ENCODE measurements at places on chromosomes 2 and 18. TPM values are rescaled to one million over a fixed set of nuclear protein-coding genes. Genes with fewer than 3 reads are reported as not detected.

Gene CNDP1
- total RNA-seq, result not detected

Gene MARCHF4
- total RNA-seq, result not detected

GRCh38 chr2:239401881-239402233 lies 1.0 kb upstream of the HDAC4 start:
- peak; percentile 1 for ATAC-seq

GRCh38 chr2:9735335-9735734 lies 104.5 kb upstream of the YWHAQ start:
- ATAC-seq, result no peak

DNA sequence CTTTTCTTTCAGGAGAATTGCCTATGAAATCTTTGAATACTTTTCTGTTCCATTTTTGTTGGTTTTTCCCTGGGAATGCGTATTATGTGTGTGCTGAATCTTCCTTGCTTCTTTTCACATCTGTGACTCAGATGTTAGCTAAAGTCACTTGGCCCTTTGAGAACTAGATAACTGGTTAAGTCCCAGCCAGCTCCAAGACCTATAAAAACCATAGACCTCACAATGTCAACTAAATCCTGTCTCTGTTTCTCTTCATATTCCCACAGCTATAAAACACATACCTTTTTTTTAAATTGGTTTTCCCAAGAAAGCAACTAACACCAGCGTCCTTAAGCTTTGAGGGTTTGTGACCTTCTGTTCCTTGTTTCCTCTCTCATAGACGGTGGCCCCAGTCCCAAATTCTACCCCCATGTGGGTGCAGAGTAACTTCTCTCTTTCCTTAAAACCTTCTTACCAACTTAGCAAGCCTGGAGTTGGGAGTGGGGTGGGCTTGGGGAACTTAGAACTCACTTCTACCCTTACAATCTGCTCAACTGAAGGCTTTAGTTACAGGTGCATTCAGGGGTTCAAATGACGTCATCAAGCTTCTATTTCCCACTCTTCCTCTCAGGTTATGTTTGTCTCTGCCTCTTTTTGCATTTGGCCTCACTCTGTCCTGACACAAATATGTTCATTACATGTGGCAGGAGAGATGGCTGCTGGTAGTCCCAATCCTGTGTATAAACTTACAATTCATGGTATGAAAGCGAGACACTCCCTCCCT lies 58.1 kb upstream of the TGIF1 start:
- no peak for ATAC-seq

- no peak for ATAC-seq
Measured at GRCh38 chr18:32552421-32553030, 81.8 kb upstream of the GAREM1 start.

DNA sequence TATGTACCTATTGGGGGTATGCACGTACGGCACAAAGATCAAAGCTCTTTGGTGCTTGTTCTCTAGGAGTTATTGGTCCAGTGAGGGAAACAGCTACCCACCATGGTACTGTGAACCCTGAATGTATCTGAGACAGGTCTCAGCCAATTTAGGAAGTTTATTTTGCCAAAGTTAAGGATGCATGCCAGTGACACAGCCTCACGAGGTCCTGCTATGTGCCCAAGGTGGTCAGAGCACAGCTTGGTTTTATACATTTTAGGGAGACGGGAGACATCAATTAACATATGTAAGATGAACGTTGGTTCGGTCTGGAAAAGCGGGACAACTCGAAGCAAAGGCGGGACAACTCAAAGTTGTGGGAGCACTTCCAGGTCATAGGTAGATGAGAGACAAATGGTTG lies 75.8 kb downstream of the SOWAHC start:
- ATAC-seq, result no peak

DNA sequence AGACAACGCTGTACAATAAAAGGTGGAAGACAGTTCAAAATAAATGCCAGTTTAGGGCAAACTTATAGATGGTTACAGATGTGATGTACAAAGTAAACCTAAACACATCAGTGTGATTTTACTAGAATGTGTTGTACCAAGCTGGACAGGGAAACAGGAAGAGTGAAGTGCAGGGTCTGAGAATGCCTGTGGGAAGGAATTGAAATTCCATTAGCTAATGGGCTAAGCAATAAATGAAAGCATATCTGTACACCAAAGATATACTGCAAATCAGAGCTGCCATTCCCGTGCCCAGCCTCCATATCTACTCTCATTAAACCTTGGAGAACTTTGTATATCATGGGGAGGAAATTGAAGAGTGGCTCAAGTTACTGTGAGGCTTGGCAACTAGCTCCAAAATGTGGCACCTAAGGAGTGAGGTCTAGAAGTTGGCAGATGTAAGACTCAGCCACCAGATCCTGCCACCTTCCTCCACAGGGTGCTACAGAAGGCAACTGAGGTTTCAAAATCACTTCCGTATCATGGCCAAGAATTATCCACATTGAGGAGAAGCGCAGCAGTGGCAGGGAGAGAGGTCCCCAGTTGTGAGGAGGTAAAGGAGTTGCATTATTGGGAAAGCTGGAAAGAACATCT lies 277.8 kb downstream of the TCF4 start:
- ATAC-seq, result no peak

- no peak for ATAC-seq
Measured at GRCh38 chr2:111668274-111668616, 215.7 kb downstream of the ANAPC1 start.
